ENCODE measurements at places on chromosomes 3 and 15.

DNA sequence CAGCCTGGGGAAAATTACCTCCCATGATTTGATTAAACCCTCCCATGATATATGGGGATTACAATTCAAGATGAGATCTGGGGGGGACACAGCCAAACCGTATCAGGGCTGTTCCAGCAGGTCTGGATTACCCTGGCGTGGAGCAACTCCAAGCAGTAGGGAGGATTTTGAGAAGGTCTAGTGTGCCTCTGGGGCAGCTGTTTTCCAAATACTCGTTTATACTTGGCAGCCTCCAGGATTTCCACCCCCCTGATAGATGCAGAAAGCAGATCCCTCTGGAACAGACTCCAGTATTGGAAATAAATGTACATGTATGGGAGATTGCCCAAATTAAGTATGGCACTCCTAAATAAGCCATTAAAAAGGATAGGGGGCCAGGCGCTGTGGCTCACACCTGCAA is 7.7 kb upstream of the IRAK2 start:
- no peak for DNase-seq

- DNase-seq: no peak
These were observed 260.1 kb upstream of the DPPA4 start for GRCh38 chr3:109597444-109597843.

GRCh38 chr3:133930341-133930933 is 34.8 kb upstream of the RAB6B start:
- no peak for DNase-seq

- DNase-seq: no peak
These were observed 24.2 kb downstream of the UBE2Q2 start for GRCh38 chr15:75867449-75867848.

GRCh38 chr3:145094355-145094941 is 1066.5 kb downstream of the PLOD2 start:
- DNase-seq: peak; percentile 3

GRCh38 chr15:90056529-90056928 is 45.7 kb downstream of the IDH2 start:
- DNase-seq: no peak

- no peak for DNase-seq
These were observed 90.1 kb downstream of the B3GALNT1 start for GRCh38 chr3:161014843-161015749.

GRCh38 chr3:58009026-58009748 is 965 bp downstream of the FLNB start:
- DNase-seq: no peak

GRCh38 chr15:70098461-70099166 is 897 bp upstream of the TLE3 start:
- DNase-seq: no peak

DNA sequence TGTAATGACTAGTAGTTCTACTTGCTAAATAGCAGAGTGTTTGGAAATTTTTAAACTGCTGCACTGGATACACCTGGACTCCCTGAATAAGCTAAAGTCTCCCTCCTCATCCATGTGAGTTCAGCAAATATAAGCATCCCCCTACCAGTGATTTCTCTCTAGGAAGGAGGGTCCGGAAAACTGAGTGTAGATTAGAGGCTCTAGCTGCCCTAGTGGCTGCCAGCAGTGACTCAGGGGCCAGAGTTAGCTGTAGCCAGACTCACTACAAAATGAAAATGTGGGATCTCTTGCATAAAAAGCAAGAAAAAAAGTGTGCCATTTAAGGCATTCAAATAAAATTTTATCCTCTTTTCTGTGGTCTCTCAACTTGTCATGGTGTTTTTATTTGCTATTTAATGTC is 485.0 kb upstream of the ATP11B start:
- no peak for DNase-seq

DNA sequence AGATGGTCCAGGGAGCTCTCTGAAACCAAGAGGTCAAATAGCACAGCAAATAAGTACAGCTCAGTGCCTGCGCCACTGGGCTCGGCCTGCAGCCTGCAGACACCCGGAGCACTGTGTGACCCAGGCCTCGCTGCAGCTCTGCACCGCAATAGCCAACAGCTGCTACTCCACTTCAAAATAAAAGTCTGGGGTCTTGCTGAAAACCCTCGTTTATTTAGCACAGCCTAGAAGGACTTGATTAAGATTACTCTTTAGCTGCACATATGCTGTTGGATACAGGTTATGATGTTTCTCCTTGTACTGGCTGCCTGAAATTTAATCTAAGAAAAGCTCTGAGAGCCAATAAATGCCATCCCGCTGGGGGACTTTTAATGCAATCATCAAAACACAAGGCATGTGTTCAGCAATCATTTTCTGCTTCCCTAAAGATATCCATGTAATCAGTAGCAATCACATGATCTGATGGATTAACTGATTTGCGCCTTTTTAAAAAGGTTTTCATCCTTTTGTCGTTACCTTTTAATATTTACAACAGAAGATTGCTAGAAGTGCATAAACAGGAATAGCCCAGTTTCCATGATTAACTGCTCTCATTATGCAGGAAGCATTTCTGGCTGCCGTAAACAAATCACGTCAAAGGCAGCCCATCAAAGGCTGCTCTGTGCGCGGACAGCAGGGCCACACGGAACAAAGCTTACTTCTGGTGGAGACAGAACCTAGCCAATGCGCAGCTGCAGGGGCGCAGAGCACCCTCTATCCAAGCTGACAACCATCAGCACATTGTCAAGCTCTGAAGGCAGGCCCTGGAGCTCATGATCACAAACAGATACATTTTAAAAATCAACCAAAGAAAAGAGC is 58.8 kb downstream of the CLASP2 start:
- DNase-seq: peak; percentile 25

DNA sequence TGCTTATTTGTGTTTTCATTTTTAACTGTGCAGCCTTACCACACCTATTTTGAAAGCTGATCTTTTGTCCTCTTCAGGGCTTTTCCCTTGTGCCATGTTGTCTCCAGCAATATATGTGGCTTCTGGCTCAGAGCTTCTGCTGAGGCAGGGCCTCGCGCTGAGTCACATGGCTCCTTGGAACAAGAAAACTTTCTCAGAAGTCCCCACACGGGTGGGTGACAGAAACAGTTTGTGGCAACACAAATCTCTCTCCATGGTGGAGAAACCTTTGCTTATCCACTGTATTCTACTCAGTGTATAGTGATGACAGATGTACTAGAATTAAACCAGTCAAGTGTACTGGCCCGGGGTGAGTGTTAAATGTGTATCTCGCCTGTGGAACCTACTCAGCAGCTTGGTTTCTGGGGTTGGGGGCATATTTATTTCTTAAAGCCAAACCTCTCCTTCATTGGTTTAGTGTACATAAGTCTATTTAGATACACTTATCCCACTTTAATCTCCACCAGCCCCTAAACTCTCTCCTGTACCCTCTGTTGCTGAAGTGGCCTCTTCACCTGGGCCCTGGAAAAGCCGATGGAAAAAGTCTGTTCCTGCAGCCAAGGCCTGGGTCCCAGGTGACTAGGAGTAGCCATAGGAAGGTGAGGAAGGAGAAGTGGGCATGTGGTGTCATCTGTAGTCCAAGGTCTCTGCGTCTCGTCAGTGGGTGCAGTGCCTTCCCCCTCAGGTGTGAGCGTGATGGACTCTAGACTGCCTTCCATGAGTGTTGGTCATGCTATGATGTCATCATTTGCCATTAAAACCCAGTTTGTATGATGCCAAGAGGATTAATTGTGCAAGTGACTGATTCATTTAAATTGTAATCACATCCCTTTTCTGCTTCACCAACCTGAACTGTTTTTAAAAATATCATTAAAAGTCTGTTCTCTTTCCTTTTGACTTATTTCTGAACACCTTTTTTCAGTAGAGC is 3.2 kb upstream of the FBXL22 start:
- DNase-seq: no peak

GRCh38 chr3:16178628-16178988 is 4.1 kb downstream of the GALNT15 start:
- DNase-seq: no peak

DNA sequence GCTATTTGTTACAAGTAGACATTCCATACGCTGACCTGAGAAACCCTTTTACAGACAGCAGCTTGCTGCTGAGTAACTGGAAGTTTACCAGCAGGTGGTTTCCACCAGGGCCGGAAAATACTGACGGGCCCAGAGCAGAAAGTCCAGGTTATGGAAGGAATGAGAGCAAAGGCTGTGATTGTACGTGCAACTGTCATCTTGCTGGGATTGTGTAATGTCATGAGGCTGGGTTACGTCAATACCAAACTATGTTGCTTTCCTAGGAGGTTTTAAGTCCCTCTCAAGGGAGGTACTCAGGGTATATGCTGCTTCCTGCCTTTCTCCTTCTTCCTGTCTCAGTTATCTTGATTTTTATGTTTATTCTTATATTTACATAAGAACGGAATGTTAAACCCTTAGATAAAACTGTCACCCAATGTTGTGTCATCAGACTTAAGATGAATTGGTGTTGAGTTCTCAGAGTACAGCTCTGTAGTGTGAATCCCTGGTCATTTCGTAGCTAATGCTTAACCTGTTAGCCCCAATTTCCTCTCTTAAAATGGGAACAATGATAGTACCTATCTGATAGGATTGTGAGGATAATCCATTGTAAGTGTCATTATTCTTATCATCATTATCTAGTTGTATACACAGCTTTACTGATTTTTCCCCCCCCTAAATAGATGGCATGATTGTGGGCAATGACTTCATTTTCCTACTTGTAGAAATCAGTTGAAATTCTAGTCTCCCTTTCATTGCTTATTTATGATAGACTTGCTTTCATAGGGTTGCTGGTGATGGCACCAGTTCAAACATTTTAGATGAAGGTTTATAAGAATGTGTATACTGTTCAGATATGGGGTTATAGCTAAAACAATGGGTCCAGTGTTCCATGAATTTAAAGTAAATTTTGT is 101.4 kb downstream of the FNDC3B start:
- DNase-seq: no peak

GRCh38 chr3:12558706-12559105 is 1.8 kb downstream of the MKRN2 start:
- no peak for DNase-seq

GRCh38 chr3:99191186-99191585 is 289.7 kb upstream of the DCBLD2 start:
- no peak for DNase-seq

DNA sequence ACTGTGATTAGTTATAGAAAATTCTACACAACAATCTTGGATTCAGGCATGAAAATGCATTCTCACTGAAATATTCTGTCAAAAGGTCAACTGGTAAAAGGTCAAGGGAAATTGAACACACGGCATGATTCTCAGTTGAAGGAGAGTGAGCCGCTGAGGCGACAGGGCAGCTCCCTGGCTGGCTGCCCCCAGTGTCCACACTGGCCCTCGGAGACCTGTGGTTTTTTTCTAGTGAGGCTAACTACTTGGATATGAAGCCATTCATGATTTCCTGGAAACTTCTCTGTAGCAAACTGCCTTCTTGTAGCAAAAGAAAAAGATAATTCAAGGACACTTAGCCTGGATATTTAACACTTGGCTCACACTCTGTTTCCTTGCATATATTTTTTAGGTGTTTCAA is 37.2 kb downstream of the AADACL2 start:
- no peak for DNase-seq

DNA sequence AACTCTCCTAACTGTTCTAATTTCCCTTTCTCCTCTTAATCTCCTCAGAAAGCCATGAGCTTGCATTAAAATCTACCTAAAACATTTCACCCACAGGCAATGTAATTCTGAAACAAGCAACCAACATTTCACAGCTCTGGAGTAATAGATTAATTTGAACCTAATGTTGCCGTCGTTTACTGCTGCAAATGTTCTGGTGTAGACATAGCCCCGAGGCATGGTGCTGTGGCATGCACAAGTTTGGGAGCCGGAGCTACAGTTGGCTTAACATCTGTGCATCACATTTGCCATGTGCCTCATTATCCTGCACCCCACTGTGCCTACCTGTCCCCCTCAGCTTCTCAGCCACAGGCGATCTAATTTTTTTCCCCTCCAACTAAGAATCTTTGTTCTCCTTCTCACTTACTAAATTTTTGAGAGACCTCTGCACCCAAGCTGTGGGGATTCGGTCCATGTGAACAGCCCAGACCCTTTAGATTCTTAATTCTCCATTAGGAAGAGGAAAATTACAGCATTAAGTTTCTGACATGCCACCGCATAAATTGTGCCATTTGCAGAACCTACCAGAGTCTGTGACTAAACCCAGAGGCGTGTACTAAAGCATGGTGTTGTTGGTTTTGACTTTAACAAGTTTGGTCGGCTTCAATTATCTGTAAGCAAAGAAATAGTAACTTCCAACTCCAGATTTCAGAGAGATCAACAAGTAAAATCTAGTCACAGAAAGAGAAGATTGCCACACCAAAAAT is 419.2 kb downstream of the MECOM start:
- no peak for DNase-seq

GRCh38 chr3:59499000-59499399 is 449.2 kb upstream of the CFAP20DC start:
- no peak for DNase-seq

GRCh38 chr15:70806992-70807712 is 43.8 kb upstream of the UACA start:
- no peak for DNase-seq

- DNase-seq: no peak
These were observed 8.1 kb upstream of the SIN3A start for GRCh38 chr15:75459581-75459980.

DNA sequence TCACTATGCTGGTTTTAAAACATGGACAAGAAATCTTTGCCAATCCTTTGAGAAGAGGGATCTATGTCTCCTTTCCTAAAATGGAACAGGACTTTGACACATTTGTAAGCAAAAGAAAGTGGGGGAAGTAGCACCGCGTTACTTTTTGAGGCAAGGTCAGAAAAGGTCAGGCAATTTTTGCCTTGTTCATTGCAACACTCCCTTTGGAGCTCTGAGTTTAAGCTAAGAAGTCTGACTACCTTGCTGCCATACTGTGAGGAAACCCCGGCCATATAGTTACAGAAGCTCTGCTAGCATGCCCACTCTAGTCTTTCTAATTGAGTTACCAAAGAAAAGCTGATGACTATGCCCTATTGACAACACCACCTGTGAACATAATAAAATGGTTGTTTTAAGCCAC is 1.4 kb downstream of the FAM227B start:
- no peak for DNase-seq

DNA sequence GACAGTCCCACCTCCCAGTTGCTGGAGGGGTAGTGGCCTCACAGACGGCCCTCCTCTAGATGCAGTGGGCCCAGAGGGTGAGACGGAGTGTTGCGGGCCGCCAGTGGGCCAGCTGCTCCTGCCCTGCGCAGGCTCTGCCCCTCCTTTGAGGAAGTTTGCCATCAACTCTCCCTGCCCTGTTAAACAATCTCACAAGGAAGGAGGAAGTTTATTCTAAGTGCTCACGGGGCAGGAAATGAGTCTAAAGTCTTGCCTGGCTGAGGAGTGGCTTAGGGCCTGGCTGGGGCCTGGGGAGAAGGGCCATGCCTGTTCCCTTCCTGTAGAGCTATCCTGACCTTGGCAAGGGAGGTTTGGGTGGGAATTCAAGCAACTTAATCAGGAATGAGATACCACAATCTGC is at the start of gene FAM3D:
TSS of gene FAM3D (minus strand) at position 92 of the 400 bp plus-strand sequence. CDS start 11,211 bp downstream, outside the sequence.
- no peak for DNase-seq

- no peak for DNase-seq
These were observed 15.4 kb downstream of the ANPEP start for GRCh38 chr15:89799011-89799911.

Data from GM12864 (cell line).